Hematopoietic multipotent progenitor cell treated with erythropoietin and hydrocortisone succinate and interleukin-3 and kit ligand, for 4 days (in vitro differentiated cells): ENCODE measurements at places on chromosomes 5 and 9.

- peak; percentile 52 for DNase-seq
Measured at GRCh38 chr5:98839469-98840383, 66.3 kb downstream of the RGMB start.

- DNase-seq, result peak; percentile 25
Measured at GRCh38 chr5:40480392-40480791, 199.3 kb upstream of the PTGER4 start.

- no peak for DNase-seq
Measured at GRCh38 chr5:125660231-125660895, 762.8 kb upstream of the GRAMD2B start.

DNA sequence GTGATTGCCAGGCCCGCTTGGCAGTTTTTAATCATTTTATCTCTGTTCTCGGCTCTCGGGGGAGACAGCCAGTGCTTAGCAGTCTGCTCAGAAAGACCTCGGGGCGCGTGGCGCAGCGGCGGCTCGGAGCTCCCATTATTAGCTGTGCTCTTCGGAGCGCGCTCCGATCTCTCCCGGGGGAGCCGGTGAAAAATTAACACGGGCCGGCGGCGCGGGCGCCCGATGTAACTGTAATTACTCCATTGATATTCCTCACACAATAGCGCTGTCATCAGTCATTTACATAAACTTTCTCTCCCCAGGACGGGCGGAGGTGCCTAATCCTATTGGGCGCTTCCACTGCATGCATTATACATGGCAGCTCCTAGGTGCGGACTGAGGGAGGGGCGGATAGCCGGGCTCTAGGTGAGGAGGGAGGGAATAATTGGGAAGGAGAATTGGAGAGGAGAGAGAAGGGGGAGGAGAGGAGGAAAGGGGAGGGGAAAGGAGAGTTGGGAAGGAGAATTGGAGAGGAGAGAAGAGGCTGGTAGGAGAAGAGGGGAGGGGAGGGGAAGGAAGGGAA is 24.9 kb downstream of the LMX1B start:
- peak; percentile 34 for DNase-seq

GRCh38 chr9:28607843-28608242 is 1034.6 kb upstream of the C9orf72 start:
- no peak for DNase-seq

DNA sequence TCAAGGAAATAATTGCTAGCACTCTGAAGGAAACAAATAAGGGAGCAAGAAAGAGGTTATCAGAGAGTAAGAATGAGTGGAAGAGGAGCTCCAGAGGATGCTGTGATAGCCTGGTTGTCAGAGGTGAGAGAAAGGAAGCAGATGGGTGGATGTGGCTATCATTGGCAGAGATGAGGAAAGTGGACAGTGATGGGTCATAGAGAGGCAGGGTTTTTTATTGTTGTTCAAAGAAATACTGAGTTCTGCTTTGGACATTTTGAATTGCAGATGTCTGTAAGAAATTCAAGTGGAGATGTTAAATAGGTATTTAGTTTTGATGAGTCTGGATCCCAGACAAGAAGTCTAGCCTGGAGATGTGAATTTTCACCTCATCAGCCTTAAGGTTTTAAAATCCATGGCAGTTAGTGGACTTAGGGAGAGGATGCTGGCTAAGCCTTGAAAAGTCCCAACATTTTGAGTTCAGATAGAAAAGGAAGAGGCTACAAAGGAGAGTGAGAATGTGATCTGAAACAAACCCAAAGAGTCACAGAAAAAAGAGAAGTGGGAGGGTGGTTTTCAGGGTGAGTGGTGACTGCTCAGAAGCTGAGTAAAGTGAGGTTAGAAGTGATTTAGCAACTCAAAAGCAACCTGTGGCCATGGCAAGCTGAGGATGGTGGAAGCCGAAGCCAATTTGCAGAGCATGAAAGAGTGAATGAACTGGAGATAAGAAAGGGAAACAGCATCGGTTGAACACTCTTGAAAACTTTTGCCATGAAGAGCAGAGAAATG is 50.4 kb downstream of the PPIC start:
- DNase-seq, result peak; percentile 3

GRCh38 chr9:130042885-130043653 is at the start of gene FNBP1:
FNBP1 (minus strand) TSS chr9:130043189; CDS start chr9:130042975, 214 bp downstream.
- DNase-seq, result peak; percentile 87

- no peak for DNase-seq
Measured at GRCh38 chr5:118551716-118552115, 436.6 kb downstream of the DTWD2 start.

DNA sequence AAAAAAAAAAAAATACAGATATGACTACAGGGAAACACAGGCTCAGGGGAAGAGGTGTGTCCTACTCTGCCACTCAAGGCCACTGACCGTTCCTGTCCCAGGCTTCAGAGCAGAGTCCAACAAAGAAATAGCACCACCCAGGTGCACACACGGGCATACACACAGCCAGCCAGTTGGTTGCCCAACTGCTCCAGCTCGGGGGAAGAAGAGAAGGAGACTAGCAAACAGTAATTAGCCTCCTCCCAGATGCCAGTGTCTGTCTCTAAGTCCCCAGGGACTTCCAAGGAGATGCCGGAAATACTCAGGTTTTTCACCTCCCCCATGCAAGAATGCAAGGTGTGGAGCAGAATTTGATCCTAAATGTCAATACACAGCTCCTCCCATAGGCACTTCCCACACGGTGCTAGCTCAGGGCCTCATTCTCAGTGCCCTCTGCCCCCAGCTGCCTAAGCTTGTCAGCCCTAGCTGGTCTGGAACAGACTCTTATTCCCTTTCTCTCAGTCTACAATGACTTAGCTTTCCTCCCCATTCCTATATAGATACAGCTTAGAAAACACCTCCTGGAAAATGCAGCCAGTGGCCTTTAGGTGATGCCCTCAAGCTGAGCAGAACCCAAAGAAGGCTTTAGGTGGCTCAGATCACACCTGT is 1.7 kb downstream of the MYORG start:
- no peak for DNase-seq

DNA sequence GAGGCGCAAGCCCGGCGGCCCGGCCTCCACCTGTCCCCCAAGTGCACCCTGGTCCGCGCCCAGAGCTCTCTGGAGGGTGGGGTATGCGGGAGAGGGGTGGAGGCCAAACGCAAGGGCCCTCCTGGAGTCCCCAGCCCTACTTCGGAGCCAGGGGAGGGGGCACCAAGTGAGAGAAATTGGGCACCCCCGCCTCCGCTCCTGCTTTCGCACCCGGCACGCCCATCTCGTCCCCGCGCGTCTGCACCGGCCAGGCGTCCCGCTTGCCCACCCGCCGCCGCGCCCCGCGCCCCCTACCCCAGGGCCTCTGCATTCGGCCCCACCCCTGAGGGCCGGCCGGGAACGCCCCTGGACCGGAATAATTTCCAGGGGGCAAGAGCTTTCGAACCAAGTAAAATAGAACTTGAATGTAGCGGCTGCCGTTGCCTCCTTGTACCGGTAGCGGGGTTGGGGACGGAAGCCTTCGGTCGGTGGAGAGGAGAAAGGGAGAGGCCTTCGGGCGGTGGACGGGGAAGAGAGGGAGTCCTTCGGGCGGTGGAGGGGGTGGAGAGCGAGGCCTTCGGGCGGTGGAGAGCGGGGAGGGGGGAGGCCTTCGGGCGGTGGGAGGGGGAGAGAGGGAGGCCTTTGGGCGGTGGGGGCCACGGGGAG is 694 bp upstream of the PHPT1 start:
- DNase-seq, result peak; percentile 74

- DNase-seq, result no peak
Measured at GRCh38 chr5:135222771-135223170, 176.3 kb downstream of the MACROH2A1 start.

GRCh38 chr5:112923988-112924387 is 2.0 kb upstream of the REEP5 start:
- no peak for DNase-seq

DNA sequence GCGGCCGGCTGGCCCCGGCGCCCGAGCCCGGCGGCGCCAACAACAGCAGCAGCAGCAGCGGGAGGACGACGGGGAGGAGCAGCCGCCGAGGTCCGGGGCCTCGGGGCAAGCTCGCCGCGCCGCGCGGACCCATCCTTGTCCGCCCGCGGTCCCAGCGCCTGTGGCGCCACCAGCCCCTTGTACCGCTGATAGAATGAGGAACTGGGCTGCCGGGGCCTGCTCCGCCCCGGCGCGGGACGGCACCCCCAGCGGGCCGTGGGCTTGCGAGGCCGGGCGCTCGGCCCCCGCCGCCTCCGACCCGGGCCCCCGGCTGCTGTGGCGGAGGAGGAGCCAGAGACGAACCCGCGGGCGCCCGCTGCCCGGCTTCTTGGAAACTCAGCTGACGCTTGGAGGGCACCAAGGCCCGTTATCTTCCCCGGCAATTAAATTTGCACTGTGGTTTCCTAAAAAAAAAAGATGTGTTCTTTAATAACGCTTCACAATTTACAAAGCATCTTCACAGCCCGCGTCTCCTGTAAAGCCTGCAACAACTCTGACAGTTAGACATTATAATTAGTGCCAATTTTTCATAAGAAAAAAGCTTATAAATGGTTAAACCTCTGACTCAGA is at the start of gene ARSB:
TSS of gene ARSB (minus strand) at position 195 of the 609 bp plus-strand sequence. CDS start at position 133, 62 bp downstream.
- DNase-seq, result peak; percentile 90

DNA sequence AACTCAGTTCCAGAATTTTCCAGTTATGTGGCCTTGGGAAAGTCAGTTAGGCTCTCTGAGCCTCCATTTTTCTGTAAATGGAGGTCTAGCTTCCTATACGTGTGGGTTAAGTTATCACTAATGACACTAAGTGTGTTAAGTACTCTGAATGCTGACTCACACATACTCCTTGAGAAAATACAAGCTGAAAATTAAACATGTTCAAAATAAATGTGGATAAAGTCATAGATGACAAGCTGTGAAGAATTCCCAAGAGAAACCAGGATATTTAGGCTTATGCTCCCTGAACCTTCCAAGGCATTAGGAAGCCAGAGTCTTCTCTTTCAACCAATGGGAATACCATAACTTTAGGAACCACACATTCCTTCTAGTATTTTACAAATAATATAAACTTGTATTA is 58.1 kb downstream of the ABCA1 start:
- DNase-seq, result no peak

- DNase-seq, result no peak
Measured at GRCh38 chr5:109028608-109029299, 281.1 kb downstream of the FER start.

DNA sequence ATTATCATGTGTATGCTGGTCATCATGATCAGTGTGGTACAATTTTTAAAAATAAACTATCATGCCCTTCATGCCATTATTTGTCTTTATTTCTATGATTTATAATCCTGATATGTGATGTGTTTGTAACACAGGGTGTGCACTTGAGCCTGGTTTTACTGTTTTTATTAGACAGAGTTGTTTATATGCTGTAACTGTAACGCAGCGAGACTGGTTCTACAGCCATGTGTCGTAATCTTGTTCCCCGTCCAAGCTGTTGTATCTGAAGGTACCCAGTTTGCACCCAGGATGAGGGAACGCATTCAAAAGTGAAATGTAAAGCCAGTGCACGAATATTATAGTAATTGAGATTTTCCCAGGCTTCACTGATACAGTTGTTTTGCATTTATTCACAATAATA is 28.2 kb downstream of the SNX18 start:
- no peak for DNase-seq

- DNase-seq, result peak; percentile 18
Measured at GRCh38 chr9:108049671-108050494, 560.3 kb upstream of the KLF4 start.

- DNase-seq, result no peak
Measured at GRCh38 chr5:132297211-132297940, 3.2 kb downstream of the SLC22A4 start.

DNA sequence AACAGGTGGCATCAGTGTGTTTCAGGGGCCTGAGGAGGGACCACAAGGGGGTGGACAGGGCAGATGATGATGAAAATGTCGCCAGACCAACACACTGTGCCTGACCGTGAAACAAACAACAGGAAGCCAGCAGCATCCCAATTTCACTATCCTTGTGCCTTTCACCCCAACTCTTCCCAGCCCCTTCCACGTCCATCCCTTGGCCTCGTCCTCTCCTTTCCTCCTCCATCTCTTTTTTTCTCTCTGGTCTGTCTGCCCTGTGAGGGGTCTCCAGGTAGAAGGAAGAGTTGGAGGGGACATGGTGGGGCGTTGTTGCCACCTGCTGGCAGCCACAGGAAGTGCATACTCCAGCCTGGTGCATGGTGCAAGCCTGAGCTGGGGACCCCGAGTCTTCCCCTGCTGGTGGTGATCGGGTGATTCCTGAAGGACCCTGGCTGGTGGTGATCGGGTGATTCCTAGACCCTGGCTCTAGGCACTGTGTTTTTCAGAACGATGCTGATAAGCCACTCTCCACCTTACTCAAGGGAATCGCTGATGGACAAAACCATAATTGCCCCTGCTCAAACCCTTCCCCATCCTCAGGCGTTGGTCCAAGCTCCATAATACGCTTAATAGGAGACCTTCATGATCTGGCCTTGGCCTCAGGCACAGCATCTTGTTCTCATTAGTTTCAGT is 21.7 kb upstream of the NSD1 start:
- DNase-seq, result peak; percentile 72

DNA sequence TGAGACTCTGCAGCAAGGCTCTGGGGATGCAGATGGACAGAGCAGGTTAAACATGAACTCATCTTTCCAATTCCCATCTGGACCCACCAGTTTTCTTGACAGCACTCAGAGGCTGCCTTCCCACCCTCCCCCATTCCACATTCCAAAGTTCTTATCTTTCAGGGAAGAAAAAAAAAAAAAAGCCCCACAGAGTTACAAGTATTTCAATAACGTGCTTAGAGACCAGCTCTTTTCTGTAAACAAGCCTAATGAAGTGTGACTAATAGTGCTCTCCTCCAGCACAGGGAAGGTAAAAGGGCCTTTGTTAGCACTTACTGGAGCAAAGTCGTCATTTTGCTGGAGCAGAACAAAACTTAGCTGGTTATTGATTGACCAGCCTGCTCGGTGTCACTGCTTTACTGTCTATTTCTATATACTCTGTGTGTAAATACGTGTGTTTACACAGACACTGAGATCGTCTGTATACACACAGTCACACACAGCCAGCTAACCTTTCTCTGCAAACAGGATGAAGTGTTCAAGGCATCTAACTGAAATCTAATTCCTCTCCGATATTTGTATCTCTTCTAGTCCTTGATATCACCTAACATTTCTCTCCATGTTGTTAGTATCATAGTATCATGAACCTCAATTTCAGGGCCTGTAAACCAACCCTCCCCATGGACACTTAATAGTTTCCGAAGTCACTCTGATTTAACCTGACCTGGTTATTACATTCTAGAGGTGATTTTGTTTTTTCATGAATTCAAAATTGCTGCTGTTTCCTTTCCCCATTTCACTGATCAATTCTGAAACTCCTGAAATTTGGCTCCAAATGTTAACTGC is 84.9 kb downstream of the ZNF608 start:
- no peak for DNase-seq

GRCh38 chr5:158857976-158858375 is 241.7 kb downstream of the EBF1 start:
- DNase-seq, result no peak

DNA sequence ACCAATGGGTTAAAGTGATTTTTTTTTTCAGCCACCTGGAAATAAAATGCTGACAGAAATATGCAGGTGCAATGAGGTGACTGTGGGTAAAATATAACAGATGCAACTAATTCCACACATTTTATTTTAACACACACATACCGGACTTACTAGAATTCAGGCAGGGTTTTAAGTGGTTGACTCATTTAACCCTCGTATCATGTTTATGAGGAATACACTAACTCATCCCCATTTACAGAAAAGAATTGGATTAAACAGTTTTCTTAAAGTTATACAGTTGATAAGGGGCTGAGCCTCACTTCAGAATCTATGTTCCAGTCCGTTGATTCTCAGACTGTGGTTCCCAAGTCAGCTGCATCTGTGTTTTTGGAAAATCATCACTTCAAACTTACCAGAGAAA is 207.5 kb downstream of the CHSY3 start:
- no peak for DNase-seq

GRCh38 chr5:39209924-39210323 is 9.4 kb downstream of the FYB1 start:
- peak; percentile 91 for DNase-seq

- DNase-seq, result peak; percentile 98
Measured at GRCh38 chr5:109656829-109657228, 32.9 kb upstream of the MAN2A1 start.
